Activated naive CD4-positive, alpha-beta T cell (primary cell): ENCODE measurements at places on chromosomes 5 and 9.

DNA sequence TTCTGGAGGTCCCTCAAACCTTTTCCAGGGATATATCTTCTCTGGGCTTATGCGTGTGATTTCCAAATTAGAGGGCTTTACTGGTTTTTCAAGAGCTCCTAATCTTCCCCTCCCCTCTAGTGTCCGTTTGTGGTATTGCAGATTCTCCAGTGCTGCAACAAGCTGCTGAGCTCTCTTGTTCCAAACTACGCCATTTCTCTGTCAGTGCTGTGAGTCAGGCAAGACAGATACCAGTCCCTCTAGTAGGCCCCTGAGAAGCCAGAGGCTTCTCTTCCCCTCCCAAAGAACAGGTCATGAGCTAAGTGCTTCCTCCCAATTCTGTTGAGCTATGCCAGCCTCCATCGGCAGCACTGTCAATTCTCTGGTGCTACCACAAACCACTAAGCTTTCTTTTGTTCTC is 149.5 kb downstream of the FANCC start:
- DNase-seq, result no peak

DNA sequence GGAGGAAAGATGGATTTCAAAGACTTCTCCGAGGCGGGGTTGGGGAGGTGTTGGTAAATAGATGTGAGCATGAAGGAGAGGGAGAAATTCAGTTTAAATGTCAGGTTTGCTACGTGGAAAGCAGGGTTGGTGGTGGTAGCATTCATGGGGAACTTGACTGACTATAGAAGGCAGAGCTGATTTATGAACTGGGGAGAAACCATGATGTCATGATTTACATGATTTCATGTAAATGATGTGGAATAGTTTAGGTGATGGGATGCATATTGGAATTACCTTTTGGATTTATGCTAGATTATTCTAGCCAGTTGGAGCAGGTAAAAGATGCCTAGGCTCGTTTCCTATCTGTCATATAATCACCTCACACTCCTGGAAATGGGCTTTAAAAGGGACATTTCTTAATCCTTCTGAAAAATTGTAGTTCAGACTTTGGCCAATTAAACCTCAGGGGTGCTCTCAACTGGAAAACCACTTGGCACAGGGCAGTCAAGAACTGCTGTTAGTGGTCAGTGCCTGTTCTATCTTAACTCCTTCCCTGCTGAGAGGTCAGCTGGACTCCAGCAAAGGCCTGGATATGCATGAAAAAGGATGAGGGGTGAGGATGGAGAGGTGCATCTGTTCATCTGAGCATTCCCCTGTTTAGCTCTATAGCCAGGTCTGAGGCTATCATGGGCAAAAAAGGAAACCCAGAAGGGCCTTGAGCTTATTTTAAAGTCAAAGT is 50.1 kb upstream of the BASP1 start:
- no peak for DNase-seq

- no peak for DNase-seq
Observed at GRCh38 chr5:157203417-157203816, 22.8 kb downstream of the ITK start.

GRCh38 chr5:33973271-33973670 is 11.2 kb downstream of the SLC45A2 start:
- no peak for DNase-seq

- DNase-seq, result no peak
Observed at GRCh38 chr9:34190996-34191892, 12.4 kb downstream of the UBAP1 start.

DNA sequence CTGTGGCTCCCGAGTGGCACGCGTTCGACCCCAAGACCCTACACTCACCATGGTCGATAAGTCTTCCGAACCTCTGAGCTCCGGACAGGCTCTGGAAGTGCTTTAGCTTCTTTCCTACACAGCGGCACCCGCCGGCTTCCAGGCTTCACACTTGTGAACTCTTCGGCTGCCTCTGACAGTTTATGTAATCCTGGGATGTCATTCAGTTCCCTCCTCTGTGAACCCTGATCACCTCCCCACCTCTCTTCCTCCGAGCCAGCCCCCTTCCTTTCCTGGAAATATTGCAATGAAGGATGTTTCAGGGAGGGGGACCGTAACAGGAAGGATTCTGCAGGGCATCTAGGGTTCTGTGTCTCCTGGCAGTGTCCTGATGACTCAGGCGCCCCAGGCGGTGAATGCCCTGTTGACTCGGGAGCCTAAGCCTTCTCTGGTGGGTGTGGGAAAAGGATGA is at the start of gene CD14:
CD14 (minus strand) TSS at position 155 of the 451 bp plus-strand sequence; CDS start at position 51, 104 bp downstream.
- DNase-seq, result no peak

DNA sequence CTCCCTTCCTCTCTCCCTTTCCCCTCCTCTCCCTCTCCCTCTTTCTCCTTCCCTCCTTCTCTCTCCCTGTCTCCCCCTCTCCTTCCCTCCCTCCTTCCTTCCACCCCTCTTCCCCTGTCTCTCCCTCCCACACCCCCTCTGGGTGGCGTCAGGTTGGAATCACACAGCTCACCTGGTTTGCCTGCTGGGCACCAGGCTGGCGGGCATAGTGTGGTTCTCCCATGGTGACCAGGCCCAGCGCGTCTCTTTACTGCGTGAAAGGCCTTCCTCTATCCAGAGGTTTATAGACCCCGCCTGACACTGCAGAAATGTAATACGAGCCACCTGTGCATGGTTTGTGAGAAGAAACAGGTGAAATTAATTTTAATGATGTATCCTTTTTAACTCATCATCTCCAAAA is 76.2 kb downstream of the MRPL36 start:
- no peak for DNase-seq

DNA sequence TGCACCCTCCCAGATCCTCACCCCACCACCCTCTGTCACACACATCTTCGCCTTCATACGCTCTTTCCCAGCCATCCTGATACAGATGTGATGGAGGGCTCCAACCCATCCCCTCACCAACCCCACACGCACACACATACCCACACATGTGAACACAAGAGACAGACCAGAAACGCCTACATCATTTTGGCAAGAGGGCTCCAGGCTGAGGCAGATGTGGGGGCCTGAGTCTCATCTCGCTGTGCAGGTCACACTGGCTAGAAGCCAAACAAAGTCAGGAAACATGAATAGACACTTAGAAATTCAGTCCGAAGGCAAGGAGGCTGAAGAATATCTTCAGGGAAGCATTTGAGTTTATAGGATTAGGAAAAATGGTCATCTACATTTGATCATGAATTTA is 6.2 kb downstream of the PRDM12 start:
- DNase-seq, result no peak

GRCh38 chr9:78365748-78366697 is 69.1 kb downstream of the PSAT1 start:
- no peak for DNase-seq

- no peak for DNase-seq
Observed at GRCh38 chr5:109156885-109157284, 252.9 kb downstream of the PJA2 start.

DNA sequence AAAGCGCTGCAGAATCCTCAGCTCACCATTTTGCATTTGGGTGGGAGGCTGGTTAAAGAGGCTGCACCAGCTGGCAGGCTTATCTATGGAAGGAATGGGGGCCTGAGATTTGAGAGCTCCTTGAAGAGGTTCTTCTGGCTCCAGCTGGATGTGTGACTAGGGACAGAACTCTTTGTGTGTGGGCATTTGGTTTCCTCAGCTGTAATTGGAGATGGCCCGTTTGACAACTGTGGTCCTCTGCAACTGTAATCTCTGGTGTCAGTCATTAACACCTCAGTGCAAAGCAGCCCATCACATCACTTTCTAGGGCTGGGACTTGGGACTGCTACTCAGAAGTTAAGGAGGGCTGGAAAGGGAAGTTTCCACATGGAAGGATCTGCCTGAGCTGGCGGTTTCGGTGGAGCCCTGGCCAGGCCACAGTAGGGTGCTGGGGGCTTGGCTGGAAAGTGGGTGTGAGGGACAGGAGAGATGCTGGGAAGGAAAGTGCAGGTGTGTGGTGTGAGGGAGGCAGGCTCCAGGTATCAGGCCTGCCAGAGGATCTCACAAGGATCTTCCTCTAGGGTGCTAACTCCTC is 193.8 kb downstream of the GADD45G start:
- DNase-seq, result no peak

GRCh38 chr9:123472862-123473614 is 117.0 kb downstream of the CRB2 start:
- no peak for DNase-seq

DNA sequence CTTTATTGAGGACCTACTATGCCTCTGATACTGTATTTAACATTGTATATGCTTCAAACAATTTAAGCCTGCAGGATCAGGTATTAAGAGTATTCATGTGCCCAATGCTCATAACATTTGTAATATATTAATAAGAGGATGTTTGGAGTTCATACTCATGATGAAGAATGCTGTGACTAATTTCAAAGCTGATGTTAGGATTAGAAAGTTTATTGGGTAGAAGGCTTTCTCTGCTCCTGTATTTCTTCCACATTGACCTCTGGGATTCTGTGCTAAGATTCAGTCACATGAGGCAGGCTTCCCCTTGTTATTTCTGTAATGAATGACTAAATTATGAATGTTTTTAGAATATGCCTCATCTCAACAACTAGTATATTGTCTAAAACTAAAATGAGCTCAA is 456.4 kb downstream of the NFIB start:
- no peak for DNase-seq

GRCh38 chr5:127402361-127402760 is 111.8 kb downstream of the MEGF10 start:
- DNase-seq, result no peak

GRCh38 chr9:76932757-76933156 is 26.8 kb upstream of the PRUNE2 start:
- no peak for DNase-seq

GRCh38 chr9:120755044-120755443 is 38.2 kb downstream of the FBXW2 start:
- no peak for DNase-seq

DNA sequence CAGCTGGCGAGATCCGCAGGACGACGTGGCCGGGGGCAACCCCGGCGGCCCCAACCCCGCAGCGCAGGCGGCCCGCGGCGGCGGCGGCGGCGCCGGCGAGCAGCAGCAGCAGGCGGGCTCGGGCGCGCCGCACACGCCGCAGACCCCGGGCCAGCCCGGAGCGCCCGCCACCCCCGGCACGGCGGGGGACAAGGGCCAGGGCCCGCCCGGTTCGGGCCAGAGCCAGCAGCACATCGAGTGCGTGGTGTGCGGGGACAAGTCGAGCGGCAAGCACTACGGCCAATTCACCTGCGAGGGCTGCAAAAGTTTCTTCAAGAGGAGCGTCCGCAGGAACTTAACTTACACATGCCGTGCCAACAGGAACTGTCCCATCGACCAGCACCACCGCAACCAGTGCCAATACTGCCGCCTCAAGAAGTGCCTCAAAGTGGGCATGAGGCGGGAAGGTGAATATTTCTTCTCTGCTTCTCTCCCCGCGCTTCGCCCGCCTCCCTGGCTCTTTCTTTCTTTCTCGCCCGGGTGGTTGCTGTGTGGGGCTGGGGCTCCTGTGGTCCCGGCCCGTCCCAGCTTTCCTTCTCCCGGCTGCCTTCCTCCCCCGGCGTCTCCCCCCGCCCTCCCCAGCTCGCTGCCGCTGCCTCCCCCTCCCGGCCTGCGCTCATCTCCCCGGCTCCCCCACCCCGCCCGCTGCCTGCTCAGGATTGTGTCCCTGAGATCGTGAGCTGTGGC is 2.2 kb downstream of the NR2F1 start:
- no peak for DNase-seq

- DNase-seq, result no peak
Observed at GRCh38 chr9:110828264-110828663, 159.7 kb downstream of the MUSK start.

- DNase-seq, result no peak
Observed at GRCh38 chr5:73007051-73007450, 51.2 kb downstream of the FCHO2 start.

GRCh38 chr9:32940740-32941139 is 60.7 kb downstream of the APTX start:
- DNase-seq, result no peak

GRCh38 chr9:93577078-93577974 is 942 bp downstream of the PHF2 start:
- DNase-seq, result no peak

GRCh38 chr5:1226839-1227581 is 1.8 kb downstream of the SLC6A18 start:
- DNase-seq, result no peak

DNA sequence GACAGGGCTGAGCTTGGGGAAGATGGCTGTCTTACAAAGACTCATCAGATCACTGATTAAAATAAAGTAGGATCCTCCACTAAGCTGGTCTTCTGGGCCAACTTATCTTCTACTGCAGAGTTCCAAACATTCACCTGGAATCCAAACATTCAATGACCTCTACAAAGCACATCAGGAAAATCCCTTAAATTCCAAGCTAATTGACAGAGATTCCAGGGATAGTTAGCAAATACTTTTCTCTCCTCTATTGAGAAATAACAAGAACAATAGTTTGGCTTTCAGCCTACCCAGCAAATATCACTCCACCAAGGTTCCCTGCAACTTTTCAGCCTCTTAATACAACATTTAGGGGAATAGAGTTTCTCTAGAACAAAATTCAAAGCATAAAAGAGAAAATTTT is 140.6 kb upstream of the LIFR start:
- DNase-seq, result no peak

- no peak for DNase-seq
Observed at GRCh38 chr5:86878250-86878649, 260.5 kb downstream of the COX7C start.

GRCh38 chr9:112505086-112505485 is 18.5 kb downstream of the KIAA1958 start:
- no peak for DNase-seq

DNA sequence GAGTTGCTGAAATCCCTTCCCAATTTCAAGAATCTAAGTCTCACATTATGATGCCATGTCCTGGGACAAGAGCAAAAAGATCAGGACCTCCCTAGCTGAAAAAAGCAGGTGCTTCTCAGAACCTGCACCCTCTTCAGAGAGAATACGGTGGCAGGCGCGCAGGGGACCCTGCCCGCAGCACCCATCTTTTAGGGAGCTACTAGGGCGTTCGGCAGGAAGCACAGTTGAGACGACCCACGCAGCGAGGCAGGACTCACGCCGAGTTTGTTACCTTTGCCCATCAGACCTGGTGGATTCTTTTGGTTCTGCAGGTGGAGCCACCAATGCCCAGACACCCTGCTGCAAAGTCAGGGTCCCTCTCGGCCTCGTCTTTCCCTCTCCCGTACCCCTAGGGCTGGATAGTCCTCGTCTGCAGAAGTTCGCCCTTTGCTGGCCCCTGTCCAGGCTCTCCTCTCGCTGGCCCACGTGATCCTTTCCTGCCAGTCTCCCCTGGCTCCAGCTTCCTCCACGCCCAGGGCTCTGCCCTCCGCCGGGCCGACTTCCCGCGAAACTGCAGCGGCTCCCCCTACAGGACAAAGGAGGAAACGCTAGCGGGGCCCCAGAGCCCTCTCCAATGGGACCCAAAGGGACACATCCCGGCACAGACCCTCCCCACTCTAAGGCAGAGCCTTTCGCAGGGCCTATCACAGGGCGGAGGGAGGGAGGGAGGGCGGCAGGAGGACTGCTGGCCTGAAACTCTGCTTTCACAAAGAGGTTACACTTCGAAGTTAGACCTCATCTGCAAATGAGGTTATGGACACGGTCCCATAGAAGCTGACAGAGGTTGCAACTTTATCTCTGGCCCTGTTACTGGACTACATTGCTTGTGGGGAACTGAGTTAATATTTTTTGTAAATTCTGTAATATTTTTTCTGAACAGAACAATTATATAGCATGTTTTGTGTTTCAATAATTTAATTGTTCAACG is 28.8 kb downstream of the TMEM174 start:
- DNase-seq, result peak; percentile 53

GRCh38 chr9:38092200-38092524 is 23.1 kb upstream of the SHB start:
- DNase-seq, result no peak

- DNase-seq, result no peak
Observed at GRCh38 chr5:32168460-32169033, 5.6 kb downstream of the GOLPH3 start.

- DNase-seq, result no peak
Observed at GRCh38 chr9:98230789-98231188, 24.7 kb downstream of the TBC1D2 start.

- DNase-seq, result no peak
Observed at GRCh38 chr9:2742214-2742613, 24.9 kb downstream of the KCNV2 start.
